ENCODE measurements at places on chromosomes 16 and 17.

GRCh38 chr16:87163637-87164036 lies 153.6 kb downstream of the C16orf95 start:
- DNase-seq, result no peak

DNA sequence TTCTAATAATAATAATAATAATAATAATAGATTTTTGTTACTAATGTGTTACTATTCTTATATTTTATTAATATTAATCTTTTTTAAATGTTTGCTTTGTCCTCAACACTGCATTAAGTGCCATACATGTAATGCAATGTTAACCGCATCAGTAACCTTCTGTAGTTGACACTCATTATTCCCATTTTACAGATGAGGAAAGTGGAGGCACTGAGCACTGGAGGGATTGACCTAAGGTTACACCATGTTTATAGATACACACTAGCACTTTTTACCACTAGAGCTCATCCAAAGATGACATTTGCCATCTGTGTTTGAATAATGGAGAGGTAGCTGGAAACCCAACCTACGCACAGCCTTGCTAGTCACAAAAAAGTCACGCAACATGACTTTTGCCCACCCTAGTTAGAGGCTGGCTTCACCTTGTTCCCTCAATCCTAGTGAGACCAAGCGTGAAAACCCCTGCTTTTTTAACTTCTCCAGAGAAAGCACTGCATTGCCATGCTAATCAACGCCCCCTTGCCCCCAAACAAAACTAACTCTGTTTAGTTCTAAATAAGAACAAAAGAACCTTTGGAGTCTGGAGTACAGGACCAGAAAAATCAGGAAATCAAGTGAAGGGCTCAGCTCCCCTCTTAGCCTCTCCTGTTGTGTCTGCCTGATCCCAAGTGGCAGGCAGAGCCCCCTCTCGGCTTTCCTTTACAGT lies 2.3 kb downstream of the ARSG start:
- no peak for DNase-seq

DNA sequence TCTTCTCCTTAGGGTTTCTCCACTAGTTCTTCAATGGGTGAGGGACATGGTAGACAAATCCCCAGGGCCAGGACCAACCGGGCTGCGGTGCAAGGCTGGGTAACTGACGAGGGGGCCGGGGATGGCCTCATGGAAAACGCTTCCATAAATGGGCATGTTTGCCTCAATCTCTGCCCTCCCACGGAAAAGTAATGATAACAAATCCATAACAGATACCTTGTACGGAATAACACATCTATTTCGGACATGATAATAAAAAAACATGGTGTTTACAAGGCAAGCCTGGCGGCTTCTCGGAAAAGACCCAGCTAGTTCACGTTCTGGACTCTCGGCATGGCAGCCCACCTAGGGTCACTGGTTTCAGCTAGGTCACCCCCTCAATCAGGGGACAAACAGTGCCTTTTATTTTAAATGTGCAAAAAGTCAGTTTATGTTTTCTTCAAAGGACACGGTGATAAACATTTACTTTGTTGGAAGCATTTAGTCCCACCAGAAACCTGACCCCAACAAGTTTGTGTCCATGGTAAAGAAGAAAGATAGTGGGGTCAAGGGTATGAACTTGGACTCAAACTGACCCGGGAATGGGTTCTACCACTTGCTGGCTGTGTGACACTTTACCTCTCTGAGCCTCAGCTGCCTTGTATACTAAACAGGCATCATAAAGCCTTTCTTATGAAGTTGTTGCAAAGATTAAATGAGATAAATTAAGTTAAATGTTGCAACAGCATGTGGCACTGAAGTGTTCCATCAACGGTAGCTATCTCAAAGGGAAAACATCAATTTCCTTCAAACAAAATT lies 1.7 kb downstream of the MYH11 start:
- no peak for DNase-seq

DNA sequence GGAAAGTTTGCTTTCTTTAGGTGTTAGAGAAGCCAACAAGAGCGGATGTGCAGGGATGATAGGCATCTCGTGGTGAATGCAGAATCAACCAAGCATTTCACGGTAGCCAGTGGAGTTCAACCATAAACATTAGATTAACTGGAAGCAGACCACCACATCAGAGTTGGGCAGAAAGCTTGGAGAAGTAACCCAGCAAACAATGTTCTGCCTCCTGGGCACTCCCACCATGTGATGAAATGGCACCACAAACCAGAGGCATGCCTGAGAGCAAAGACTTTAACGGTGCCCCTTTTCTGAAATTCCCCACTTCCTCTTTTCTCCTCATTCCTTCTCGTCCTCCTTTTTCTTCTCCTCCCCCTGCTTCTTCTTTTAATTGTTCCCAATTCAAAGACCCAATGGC lies 193.5 kb upstream of the ANKFN1 start:
- no peak for DNase-seq

DNA sequence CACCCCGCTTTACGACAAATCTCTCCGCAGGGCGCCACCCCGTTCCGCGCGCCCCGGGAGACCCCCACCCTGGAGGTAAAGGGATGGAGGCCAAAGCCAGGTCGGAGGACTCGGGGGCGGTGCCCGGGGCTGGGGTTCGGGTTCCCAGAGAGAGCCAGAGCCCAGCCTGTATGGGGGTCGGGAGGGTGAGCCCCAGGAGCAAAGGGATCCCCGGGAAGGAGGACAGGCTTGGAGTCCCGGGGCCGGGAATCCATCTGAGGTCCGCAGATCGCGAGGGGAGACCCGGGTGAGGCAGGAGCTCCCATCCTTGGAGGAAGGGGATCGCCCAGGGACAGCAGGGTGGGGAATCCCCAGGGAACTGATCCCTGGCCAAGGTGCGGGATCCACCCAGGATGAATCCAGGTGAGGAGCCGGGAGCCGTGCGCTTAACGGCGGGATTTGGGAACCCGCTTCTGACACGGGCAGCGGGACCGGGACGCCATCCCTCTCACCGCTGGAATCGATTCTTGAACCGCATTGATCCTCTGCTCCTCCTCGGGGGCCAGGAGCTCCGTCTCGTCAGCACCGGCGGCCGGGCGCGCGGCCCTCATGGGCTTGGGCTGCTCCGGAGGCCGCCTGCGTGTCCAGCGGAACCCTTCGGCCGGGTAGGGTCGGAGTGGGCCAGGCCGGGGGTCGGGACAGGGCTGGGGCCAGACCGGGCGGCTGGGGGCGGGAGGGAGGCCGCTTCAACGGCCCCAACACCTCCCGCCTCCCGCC lies at the start of gene MMD:
MMD (minus strand) TSS at position 657 of the 756 bp plus-strand sequence; CDS start at position 517, 140 bp downstream.
- DNase-seq, result no peak

GRCh38 chr16:77298418-77299360 lies 99.5 kb downstream of the SYCE1L start:
- DNase-seq, result no peak

GRCh38 chr16:86809458-86809955 lies 231.2 kb downstream of the FOXL1 start:
- DNase-seq, result no peak

DNA sequence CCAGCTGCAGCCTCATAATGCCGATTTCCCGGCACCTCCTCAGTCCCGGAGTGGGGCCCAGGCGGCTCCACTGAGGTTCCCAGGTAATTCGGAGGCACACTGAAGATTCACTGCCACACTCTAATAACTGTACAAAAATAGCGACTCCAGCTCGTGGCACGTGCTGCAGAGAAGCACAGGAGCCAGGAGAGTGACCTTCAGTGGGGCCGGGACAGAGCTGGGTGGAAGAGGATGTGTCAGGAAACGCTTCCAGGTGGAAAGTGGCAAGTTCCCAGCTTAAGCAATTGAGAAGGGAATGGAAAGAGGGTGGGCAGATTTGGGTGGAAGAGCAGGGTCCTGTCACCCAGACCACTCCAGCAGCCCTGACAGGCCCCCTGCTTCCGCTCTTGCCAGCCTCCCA lies 3.1 kb upstream of the TRAP1 start:
- no peak for DNase-seq

DNA sequence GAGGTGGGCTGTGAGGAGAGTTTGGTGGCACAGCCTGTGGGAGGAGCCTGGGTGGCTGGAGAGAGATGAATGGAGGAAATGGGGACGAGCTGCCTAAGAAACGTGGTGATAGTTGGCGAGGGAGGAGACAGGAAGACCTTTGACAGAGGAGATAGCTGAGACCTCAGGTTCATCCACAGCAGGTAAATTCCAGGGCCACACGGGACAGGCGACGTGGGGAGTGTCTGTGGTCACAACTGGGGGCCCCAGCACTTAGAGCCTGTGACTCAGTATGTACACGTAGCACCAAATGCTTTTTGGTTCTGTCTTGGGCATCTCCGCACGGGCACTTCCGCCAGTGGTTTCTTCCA lies 7.7 kb downstream of the MINK1 start:
- no peak for DNase-seq

- no peak for DNase-seq
Measured at GRCh38 chr16:58863042-58863441, 128.9 kb upstream of the GOT2 start.

DNA sequence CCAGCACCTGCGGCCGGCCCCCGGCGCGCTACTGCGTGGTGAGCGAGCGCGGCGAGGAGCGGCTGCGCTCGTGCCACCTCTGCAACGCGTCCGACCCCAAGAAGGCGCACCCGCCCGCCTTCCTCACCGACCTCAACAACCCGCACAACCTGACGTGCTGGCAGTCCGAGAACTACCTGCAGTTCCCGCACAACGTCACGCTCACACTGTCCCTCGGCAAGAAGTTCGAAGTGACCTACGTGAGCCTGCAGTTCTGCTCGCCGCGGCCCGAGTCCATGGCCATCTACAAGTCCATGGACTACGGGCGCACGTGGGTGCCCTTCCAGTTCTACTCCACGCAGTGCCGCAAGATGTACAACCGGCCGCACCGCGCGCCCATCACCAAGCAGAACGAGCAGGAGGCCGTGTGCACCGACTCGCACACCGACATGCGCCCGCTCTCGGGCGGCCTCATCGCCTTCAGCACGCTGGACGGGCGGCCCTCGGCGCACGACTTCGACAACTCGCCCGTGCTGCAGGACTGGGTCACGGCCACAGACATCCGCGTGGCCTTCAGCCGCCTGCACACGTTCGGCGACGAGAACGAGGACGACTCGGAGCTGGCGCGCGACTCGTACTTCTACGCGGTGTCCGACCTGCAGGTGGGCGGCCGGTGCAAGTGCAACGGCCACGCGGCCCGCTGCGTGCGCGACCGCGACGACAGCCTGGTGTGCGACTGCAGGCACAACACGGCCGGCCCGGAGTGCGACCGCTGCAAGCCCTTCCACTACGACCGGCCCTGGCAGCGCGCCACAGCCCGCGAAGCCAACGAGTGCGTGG lies 1.5 kb downstream of the NTN1 start:
- no peak for DNase-seq

DNA sequence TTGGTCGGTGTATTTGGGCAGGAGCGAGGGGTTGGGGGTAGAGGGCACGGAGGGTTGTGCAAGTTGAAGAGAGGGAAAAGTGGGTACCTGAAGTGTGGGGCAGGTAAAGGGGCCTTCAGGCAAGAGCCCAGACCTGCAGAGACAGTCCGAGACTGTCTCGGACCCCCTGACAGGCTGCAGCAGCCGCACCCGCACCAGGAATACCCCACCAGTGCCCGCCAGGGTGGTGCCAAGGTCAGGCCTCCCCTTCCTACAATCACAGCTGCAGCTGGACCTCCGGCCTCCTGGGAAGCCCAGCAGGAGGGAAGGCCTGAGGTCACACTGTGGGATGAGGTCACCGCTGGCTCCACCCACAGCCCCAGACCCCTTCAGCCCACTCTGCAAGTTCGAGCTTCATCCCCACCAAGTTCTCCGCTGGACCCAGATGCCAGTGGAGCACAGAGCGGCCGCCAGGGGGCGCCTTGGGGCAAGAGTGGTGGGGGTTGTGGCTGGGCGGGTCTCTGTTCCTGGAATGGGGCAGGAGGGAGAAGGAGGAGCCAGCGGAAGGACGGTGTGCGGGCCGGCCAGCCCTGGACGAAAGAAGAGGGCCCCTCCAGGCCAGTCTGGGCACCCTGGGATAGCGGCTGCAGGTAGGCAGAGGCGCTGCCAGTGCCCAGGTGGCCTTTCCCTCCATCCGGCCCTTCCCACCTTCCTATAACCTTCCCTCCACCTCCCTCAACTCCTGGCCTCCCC lies at the start of gene HSD3B7:
HSD3B7 (plus strand) TSS at position 539 of the 732 bp plus-strand sequence. CDS start 452 bp downstream, outside the sequence.
- DNase-seq, result peak; percentile 98
